NCI-H1105 (cell line): ENCODE measurements at places on chromosomes 2 and 18.

DNA sequence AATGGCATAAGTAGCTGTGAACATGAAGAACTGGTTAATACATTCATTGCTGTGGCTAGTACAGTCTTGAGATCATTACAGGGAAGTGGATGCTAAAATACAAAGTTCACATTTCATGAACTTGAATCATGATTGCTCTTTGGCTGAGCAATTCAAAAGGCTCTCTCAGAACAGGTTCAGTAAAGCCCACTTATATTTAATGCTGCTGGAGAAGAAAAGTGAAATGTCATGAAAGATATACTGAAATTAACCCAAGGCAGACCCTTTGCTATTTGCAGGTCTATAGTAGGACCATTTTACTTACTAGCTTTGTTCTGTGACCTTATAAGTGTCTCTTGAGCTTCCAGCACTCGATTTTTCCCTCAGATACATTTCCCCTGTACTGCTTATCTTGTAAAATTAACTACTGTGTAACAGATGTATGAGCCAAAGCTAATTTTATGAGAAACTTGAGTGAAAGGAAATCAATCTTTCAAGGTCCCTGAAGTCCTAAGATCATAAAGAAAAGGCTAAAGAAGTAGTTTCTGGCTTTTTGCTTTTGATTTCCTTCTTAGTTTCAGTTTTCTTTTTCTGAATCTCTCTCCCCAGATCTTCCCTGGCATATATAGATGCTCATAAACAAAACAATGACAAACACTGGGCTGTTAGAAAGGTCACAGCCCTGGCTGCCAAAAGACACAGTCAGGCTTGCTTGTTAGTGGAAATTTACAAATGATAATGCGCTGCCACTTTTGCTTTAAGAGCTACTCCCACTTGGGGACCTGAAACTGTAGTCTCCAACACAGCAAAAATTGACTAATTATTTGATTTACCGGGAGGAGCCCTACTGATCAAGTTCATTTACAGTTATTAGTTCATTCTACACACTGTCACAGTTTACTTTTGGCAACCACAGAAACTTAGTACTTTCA, 132.7 kb upstream of the XPO1 start:
- DNase-seq: no peak

DNA sequence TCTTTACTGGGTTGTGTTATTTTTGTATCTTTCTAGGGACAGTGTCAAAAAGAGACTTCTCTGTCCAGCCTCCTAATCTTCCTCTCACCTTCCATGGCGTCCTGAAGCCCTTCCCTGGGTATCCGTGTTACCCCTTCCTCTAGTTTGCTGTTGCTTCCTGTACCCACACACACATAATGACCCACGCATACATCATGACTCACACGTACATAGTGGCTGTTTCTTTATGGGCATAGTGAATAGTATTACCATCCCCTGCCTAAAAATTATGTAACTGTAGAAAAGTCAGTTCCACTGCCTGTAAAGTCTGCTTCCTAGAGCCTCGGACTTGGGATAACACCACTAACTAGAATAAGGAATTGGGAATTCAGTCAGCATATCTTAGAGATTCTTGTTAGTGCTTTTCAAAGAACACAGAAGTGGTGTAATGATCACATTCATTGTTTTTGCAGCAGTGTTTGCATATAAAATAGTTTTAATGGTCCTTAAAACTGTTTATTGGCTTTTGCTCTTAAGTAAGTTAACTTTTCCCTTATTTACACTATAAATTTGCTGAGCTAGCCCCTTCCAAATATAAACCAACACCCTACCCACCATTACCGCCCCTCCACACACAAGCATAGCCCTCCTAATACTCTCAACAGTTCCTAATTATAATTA, 308.4 kb upstream of the RAB12 start:
- DNase-seq: no peak

GRCh38 chr2:186675380-186675779, 18.5 kb upstream of the FAM171B start:
- no peak for DNase-seq

DNA sequence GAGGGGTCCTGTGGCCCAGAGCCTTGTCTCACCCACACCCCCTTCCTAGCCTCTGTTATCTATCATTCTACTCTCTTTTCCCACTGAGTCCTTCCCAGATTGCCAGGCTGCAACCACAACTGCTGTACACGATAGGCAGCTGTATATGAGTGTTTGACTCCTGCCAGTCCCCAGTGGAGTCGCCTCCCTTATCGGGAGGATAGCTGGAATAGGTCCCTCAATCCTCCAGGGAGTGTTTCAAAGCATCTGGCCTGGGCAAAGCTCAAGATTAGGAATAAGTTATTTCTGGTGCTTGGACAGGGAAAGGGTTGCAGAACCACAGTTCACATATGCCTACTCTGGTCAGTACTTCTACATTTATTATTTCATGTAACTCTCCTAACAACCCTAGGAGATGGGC, 4.8 kb downstream of the MSGN1 start:
- DNase-seq: no peak

DNA sequence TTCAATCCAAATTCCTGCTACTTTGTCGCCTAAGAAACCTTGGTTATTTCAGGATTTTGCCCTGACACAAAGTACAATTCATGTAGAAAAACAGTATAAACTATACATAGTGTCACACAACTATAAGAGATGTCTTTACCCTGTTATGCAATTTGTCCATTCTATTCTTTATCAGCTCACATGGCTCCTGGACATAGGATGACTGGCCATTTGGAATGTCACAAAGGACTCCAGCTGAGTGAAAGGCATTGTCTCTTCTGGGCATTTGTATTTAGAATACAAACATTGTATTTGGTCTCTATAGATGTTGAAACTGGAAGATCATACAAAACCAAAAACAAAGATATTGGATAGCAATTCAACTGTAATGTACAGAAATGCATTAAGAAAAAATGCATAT, 944.6 kb upstream of the LRRTM1 start:
- DNase-seq: no peak

DNA sequence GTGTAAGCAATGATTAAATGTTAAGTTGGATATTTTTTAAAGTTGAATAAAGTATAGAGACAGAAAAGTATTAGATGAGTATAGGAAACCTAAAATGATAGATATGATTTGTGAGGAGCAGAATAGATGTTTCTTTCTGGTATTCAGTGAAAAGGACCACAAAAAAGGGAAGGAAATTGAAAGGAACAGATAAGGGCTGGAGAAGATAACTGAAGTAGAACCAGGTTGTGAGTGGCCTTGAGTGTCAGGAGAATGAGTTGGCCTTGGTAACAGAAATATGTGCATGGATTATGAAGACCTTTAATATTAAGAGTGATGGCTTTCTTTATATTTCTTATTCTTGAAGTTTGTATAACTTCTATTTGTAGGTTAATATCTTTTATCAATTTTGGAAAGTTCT, 543.5 kb downstream of the METTL4 start:
- no peak for DNase-seq

- no peak for DNase-seq
Measured at GRCh38 chr18:25538175-25538922, 186.4 kb upstream of the ZNF521 start.

DNA sequence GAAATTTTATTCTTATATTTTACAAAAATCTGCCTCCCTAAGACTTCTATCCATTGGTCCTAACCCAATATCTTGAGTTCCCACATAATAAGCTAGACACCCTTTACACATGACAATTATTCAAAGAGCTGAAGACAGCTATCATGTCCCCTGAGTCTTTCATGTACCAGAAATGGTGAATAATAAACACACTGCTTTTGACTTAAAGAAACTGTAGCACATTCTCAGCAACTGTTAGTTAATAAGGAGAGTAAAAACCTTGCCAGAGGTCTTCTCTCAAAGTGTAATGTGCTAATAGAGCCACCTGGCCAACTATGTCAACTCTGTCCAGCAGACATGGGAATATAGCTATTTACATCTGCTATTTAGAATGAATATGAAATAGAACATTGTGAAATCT, 109.7 kb upstream of the ARL5A start:
- no peak for DNase-seq

GRCh38 chr18:34281722-34282121, 57.0 kb upstream of the NOL4 start:
- peak; percentile 89 for DNase-seq

- DNase-seq: no peak
Measured at GRCh38 chr18:24841536-24841935, 381.1 kb downstream of the HRH4 start.

DNA sequence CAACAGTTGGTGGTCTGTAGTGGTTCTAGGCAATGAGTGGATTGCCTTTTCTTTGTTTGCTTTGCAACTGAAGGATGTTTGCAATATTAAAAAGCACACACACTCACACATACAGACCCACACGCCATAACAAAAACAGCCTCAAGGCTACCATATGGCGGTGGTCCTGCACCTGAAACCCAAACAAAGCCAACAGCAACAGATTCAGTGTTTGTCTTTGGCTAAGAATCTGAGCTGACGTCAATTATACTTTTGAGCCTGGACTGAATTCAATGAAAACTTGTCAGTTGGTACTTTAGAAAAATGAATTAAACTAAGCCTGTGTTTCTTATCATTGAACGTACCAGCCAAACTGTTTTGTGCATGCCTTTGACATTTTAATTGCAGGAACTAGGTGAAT, 65.0 kb upstream of the NYAP2 start:
- DNase-seq: peak; percentile 85

- no peak for DNase-seq
Measured at GRCh38 chr2:10915236-10915635, 3.5 kb downstream of the KCNF1 start.

- no peak for DNase-seq
Measured at GRCh38 chr2:132383956-132384355, 32.6 kb upstream of the GPR39 start.

DNA sequence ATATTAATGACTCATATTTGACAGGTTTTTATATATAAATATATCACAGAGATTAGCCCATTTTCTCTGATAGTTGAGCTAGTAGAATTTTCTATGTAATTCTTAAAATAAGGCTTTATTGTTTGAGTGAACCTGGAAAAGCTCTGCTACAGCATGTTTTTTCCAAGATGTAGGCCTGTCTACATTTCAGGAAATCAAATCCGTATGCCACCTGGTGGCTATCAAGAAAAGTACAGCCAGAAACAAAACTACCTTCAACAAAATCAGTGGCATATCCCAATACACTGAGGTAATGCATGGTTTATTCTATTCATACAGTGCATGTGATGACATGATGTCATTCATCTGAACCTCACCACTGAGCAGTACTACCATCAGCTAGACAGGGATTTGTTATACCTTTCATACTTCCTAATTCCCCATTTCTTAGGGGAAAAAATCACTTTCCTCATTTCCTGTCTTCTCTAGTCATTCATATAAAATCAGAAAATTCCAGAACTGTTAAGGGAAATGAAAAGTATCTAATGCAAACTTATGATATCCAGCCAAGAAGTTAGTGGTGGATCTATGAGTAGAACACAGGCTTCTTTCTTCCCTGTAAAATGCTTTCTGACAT, 310.4 kb upstream of the SYT4 start:
- DNase-seq: peak; percentile 59

DNA sequence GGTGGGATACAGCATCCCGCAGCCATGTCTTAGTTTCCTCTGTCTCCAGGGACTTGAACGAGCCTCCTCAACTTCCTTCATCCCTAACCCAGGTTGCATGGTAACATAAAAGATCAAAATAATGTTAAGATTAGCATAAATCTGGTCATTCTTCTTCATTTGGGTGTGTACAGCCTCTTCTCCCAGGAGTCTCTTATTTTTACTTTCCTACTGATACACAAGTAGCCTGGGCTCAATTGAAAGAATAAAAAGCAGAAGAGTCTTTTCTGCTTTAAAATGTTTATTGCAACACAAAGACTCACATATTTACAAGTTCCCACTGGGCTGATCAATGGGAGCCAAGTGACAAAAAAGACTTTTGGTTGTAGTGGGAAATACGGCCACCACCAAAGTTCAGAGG, 137.9 kb upstream of the PID1 start:
- no peak for DNase-seq

GRCh38 chr2:55247025-55247424, 14.5 kb downstream of the RPS27A start:
- DNase-seq: no peak

DNA sequence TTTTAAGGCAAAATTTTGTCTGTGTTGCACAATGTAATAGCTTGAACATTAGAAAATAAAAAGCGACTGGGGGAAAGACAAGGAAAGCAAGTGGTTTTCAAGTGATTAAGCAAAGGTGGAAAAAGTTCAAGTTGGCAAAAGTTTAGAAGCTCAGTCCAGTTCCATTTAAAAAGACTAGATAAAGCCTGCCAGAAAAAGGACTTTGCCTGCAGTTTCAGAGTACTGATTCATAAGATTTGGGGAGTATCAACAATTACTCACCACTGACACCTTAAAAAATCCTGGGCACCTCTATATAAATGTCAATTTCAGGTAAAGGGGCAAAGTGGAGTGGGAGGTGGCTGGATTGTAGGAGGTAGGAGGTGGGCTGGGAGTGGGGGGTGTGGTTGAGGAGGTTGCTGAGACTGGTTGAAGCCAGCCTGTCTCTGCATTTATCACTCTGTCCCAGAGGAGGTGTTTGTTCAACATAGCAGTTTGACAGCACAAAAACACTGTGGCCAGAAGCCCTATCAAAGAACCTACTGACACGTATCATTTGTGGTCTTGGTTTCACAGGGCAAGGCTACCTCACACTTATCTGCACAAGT, 14.6 kb downstream of the ZEB2 start:
- DNase-seq: no peak

GRCh38 chr18:51821610-51822009, 518.4 kb upstream of the DCC start:
- no peak for DNase-seq

DNA sequence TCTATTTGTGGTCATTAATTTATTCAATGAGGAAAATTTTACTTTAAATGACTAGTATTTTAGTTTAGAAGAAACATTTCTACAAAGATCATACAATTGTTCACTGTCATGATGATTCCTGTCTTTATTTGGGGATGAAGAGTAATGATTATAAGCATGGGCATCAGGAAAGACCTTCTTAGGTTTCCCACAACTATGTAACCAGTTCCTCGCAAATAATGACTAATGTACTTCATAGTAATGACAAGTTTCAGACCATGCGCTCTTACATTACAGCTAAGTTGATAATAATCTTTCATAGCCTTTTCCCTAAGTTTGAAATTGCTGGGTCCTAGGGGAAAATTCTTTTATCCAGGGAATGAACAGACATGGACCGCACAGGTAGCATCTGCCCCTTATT, 90.5 kb downstream of the MYO5B start:
- no peak for DNase-seq

- no peak for DNase-seq
Measured at GRCh38 chr2:178629463-178629862, 149.2 kb downstream of the PLEKHA3 start.

DNA sequence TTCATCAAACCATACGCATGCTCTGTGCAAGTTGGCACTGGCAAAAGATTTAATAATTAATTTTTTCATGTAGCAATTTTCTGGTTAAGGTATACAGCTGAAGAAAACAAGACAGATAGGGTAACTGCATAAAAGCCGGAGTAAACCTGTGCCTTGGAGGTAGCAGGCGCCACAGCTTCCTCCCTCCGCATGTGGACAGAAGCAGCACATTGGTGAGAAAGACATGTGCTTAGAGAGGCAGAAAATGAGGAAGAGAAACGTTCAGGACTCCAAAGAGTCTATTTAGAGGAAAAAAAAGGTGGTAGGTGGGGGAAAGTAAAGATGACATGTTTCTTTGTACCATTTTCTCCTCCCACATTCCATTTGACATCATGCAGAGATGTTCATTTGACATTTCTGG, 9.3 kb downstream of the ST6GAL2 start:
- DNase-seq: no peak

- no peak for DNase-seq
Measured at GRCh38 chr2:56542213-56542612, 358.4 kb downstream of the CCDC85A start.

- no peak for DNase-seq
Measured at GRCh38 chr2:144136297-144137010, 383.5 kb downstream of the ZEB2 start.

GRCh38 chr2:62424899-62425298, 81.1 kb downstream of the TMEM17 start:
- no peak for DNase-seq
